Mesenteric fat pad (tissue), 1 donor: ENCODE measurements at places on chromosomes 16 and 17. TPM values are rescaled to one million over a fixed set of nuclear protein-coding genes. Genes with fewer than 3 reads are reported as not detected.

DNA sequence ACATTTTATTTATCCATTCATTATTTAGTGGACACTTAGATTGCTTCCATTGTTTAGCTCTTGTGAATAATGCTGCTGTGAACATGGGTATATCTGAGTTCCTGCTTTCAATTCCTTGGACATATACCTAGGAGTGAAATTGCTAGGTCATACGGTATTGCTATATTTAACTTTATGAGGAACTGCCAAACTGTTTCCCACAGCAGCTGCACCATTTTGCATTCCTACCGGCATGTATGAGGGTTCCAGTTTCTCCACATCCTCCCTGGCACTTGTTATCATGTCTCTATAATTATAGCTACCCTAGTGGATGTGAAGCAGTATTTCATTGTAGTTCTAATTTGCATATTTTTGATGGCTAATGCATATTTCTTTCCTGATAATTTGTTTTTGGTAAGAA is 23.7 kb upstream of the DRG2 start:
- DNase-seq = no peak

DNA sequence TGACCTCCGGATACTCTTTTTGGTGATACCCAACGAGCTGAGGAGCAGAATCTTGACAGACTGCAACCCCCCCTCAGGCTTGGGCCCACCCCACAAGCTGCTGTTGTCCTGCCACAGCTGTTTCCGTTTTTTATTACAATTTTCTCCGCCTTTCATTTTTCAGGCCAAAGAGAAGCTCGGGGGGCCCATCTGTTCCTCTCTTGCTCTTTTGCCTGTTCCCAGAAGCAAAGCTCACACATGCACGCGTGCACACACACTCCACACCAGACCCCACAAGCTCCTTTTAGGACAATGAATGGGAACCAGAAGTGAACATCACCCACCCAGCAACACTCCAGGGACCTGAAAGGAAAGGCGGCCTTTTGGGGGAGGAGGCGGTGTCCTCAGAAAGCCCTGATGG is 16.3 kb downstream of the SOX9 start:
- DNase-seq = no peak

DNA sequence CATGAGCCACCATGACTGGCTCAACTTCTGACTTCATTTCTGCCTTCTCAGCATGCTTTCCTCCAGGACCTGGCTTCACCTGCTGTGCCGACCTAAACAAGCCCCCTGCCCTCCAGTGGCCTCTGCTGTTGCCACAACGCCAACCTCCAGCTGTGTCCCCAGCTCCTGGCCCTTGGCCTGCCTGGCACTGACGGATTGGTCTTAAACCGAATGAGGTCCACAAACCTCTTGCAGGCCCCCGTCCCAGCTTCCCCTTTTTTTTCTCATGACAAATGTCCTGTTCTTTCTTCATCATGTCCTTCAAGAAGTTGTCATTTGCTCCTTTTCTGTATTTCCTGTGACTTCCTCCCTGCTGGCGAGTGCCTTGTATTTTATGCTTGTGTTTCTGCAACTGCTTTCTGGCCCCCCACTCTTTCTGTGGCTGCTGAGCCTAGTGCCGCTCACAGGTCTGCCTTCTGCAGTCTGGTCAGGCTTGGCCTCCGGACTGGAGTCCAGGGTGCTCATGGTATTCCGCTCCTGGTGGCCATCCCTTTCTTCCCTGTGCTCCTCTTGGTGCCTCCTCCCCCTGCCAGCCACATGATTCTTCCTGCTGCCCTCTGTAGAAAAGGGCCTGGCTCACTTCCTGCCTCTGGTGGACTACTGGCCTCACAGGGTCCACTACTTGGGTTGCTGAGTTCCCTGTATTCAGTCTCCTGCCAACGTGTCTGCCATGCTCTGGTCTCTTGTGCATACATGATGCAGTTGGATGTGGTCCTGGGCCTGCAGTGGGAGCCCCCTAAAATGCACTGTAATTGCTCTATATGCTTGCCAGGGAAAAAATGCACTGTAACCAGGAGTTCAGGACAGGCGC is 2.9 kb downstream of the ATP6V0C start:
- no peak for DNase-seq

DNA sequence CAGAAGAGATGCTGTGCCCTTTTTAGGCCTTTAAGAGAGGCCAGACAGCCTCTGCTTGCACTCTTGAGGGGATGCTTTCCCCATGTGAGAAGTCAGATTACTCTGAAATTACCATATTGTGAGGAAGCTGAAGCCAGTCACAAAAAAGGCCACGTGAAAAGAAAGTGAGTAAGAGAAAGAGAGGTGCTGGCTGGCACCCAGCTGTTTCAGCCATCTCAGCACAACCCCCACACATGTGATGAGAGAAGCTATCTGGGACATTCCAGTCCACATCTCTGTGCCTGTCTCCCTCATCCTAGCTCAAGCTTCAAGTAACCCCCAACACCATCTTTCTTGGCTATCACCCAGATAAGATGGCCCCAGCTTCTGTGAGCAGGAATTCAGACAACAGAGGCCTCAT is 131.4 kb downstream of the HS3ST2 start:
- DNase-seq = no peak

DNA sequence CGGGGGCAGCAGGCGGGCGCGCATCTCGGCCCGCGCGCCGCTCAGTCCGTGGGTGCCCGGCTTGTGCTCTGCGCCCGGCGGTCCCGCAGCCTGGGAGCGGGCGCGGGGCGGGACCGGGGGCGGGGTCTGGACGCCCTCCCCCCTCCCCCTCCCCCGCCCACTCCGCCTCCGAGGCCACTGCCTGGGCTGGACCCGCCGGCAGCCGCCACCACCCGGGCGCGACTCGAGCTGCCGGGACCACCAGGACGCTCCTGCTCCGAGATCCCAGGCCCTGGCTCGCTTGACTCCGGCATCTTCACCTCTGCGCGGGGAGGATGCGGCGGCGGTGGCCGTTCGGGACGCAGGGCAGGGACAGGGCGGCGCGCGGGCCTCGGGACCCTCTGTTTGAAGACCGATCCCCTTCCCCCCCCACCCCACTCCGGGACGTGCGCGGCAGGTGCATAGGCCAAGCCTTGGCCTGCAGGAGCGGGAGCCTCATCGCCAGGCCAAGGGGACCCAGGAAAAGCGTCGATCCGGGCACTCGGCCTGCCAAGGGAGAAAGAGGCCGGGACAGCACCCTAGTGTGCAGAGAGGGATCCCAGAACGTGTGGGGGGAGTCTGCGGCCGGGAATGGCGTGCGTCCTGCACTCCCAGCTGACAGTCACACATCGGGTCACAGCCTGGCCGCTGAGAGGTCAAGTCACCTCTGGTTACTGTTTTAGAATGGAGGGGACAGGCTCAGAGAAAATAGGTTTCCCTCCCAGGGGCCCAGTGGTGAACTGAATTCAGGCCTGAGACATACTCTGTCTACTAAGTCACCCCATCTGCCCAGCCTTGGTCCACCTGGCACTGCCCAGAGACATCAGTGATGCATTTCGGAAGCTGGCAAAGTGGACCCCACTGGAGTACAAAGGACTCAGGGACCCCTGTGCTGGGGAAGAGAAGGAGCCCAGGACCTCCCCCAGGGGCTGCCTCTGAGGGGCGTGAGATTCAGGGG is at the start of gene HS3ST6:
Gene HS3ST6, minus strand, starts transcription at position 65 of the 976 bp plus-strand sequence. CDS start 92 bp downstream, outside the sequence.
- no peak for DNase-seq

DNA sequence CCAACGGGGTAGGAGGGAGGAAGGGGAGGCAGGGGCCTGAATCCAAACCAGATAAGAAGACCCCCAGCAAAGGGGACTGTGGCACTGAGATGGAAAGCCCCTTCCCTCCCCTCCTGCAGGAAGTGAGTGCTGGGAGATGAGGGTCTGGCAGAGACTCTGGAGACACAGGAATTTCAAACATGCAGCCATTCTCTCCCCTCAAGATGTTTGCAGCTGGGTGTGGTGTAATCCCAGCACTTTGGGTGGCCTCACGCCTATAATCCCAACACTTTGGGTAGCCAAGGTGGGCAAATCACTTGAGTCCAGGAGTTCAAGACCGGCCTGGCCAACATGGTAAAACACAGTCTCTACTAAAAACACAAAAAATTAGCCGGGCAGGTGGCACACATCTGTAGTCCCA is 33.9 kb upstream of the FAAP100 start:
- no peak for DNase-seq

DNA sequence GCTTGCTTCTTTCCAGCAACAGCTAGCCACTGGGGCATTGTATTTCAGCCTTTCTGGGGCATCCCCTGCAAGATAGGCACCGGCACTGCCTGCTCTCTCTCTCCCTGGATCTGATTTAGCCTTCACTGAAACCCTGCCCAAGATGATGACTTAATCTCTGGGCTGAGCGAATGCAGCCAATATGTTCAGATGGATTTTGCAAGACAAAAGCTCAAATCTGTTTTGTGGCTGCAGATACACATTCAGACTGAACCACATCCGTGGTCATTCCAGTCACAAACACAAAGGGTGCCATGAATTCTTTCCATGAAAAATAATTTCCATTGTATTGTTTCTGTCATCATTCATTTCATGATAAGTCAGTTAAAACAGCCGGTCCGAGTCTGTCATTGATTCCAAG is 24.2 kb downstream of the SOST start:
- DNase-seq = no peak

DNA sequence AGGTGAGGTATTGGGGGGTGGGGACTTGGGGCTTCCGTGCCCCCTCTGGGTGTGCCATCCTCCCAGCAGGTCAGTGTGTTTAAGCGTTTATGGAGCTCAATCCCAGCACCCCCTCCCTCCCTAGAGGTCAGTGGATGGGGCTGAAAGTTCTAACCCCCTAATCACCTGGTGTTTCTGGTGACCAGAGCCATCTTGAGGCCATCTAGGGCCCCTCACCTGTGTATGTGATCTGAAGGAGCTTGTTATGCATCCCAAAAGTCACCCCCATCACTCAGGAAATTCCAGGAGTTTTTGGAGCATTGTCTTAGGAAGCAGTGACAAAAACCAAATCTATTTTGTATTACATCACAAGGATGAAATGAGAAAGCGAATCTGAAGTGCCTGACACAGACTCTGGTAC is 67.8 kb upstream of the NOL11 start:
- no peak for DNase-seq

DNA sequence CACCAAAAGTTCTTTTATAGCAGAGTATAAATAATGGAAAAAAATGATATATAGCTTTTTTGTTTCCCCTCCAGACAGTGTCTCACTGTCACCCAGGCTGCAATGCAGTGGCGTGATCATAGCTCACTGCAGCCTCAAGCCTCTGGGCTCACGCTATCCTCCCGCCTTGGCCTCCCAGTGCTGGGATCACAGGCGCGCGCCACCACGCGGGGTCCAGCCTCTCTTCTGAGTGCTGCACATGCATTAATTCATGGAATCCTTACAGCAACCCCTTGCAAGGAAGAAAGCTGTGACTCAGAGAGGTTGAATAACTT is 18.0 kb upstream of the ZNF629 start:
- no peak for DNase-seq

DNA sequence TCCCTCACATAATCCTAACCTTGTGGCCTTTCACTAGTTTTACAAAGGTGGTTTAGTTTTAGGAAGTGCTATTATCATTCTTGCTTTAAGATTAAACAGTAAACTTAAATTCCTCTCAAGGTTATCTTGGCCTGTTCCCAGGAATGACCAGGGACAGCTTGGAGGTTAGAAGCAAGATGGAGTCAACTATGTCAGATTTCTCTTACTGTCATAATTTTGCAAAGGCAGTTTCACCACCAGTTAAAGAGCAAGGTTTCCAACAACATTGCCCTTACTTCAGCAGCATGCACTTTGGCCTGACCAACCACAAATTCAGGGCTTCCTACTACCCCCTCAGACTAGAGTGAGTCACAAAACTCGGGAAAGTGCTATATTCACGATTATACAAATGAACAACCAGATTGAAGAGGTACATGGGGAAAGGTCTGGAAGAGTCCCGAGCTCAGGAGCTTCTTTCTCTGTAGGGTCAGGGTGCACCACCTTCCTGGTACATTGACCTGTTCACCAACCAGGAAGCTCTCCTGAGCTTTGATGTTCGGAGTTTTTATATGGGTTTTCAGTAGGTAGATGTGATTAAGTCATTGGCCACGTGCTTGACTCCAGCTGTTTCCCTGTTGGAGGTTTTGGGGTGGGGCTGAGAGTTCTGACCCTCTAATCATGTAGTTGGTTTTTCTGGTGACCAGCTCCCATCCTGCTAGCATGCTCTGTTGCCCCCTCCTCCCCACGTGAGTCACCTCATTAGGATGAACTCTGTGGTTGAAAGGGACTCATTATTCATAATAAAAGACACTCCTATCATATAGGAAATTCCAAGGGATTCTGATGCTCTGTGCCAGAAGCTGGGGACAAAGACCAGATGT is 19.4 kb downstream of the RHOT1 start:
- DNase-seq = no peak

Gene MYL11
- not detected for total RNA-seq

Gene PRR35
- total RNA-seq = not detected

Gene KCNG4
- not detected for total RNA-seq

Gene TMEM132E
- 0.16 TPM for total RNA-seq

Gene HS3ST2
- 14.4 TPM for total RNA-seq
